NCI-H460 (cell line): ENCODE measurements at places on chromosomes 16 and 17.

GRCh38 chr17:80716986-80717719 lies 172.5 kb downstream of the RPTOR start:
- DNase-seq, result no peak

DNA sequence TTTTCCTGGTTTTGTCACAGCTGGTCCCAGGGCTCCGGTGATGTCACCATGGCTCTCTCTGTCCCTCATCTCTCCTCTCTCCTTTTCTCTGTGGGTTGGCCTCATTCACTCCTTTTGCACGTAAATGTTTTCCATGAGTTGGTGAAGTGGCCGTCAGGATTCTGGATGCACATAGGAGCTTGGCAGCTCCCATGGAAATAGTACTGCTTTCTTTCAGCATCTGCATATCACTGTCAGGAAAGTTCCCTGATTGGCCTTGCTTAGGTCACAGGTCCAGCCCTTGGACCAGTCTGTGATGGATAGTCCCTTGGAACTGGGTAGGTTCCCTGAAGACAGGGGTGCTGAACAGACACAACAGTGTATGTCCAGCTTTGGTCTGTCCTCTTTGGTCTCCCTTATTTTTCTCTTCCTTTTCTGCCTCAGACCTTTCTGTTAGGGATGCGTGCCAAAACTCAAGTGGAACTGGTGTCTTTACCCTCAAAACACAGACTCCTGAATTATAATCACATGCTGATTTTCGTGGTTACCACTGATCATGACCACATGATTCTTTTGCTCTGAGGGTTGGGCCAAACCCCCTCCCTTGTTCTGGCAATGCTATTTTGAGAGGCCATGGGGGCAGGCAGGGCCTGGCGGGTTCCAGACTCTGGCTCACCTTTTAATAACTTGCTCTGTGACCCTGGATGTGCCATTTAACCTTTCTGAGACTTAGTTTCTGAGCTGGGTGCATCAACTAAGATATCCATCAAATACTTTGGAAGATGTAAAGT lies 99.0 kb downstream of the MSI2 start:
- no peak for DNase-seq

DNA sequence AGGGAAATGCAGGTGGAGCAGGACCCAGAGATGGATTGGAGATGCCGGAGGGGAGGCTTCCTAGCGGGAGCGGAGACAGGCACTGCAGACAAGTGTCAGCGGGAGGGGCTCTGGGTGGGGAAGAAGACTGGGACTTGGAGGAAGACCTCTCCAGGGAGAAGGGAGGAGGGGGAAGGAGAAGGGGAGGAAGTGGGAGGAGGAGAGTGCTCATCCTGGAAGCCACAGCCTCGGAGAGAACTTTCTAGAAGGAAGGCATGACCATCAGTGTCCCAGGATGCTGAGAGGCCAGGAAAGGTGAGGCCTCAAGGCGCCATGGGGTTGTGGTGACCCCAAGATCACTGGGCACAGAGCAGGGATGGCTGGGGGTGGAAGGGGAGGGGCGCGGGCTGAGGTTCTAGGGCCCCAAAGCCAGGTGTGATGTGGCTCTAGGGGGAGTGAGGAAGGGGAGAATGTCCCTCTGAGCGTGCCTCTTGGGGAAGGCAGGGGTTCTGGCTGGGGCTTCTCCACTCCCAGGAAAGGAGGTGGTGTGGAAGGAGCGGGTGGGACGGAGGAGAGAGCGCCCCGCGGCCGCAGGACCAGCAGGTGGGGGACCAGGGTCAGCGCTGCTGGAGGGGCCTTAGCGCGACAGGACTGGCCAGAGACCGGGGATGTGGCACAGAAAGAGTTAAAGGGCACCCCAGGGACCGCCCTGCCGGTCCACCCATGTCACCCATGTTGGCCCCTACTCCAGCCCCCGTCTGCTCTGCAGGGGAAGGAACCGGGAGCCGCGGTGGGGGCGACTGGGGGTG lies 900 bp upstream of the GCGR start:
- DNase-seq, result no peak

- peak; percentile 46 for DNase-seq
These were observed 730.7 kb downstream of the CDH11 start for GRCh38 chr16:64391063-64391600.

DNA sequence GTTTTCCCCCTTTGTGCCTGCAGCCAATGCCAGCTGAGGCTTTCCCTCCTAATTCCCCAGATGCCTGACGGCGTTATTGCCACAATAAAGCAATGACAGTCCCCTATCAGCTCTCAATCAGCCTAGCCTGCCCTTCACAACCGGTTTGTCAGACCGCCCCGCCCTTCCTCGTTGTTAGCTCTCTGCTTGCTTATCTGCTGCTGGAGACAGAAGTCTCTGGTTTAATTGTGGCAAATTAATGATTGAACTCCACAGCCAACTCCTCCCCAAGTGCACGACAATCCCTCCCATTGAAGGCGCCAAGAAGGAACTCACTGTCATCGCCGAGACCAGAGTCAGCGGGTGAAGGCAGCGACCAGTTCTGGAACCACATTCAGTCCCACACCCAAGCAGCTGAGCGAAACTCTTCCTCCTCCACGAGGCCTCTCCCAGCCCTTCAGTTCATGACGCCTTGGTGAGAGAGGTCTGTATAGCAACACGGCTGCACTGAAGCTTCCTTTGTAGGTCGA lies 474.4 kb downstream of the SLC39A11 start:
- DNase-seq, result no peak

DNA sequence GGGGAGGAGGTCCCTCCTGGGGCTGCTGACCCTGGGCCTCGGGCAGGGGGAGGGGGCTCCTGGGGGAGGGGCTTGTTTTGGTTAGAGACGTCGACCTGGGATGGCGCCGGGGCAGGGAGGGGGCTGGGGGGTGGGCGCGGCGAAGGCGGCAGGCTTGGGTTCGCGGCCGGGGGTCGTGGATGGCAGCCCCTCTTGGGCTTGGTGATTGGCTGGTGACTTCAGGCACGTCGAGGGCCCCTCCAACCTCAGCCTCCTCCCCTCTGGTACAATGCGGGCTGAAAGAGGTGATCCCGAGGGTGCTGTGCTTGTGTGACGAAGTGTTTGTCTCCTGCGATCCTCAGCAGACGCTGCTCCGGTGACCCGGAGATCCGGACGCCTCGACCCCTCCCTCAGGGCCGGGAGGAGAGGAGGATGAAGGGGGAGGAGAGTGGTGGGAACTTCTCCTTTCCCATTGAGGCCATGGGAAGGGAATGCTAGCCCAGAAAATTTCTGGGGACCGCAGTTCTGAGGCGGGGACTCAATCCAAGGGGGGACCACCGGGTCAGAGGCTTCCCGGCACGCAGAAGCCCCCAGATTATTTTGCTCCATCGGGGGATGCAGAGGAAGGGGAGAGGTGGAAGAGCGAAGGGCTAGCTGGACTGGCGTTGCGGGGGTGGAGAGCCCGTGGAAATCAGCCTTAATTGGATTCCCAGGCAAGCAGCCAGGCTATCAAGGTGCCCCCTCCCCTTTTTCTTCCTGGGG lies 43.9 kb downstream of the RAI1 start:
- DNase-seq, result no peak

- DNase-seq, result no peak
These were observed 21.9 kb downstream of the ACE start for GRCh38 chr17:63498626-63499195.

GRCh38 chr16:78211946-78212345 lies 112.5 kb downstream of the WWOX start:
- DNase-seq, result no peak
